ENCODE measurements at places on chromosomes 3 and 15. TPM values are rescaled to one million over a fixed set of nuclear protein-coding genes. Genes with fewer than 3 reads are reported as not detected.

INSYN1 gene
- total RNA-seq, result not detected

ADCY5 gene
- total RNA-seq, result not detected

KLHL6 gene
- 31.7 TPM for total RNA-seq

LEO1 gene
- total RNA-seq, result 42.9 TPM

GABRA5 gene
- not detected for total RNA-seq

PROK2 gene
- total RNA-seq, result 0.66 TPM

CP gene
- total RNA-seq, result not detected

MESP1 gene
- 1.8 TPM for total RNA-seq

CLSTN2 gene
- total RNA-seq, result not detected

SEMA3F gene
- total RNA-seq, result 0.11 TPM

CAMK1 gene
- total RNA-seq, result 50.6 TPM

SLC2A2 gene
- total RNA-seq, result not detected

HTR3E gene
- not detected for total RNA-seq

CRABP1 gene
- not detected for total RNA-seq

FAM162A gene
- total RNA-seq, result 50.0 TPM

TBC1D21 gene
- not detected for total RNA-seq

ADPGK gene
- 79.9 TPM for total RNA-seq

GOLGA8J gene
- not detected for total RNA-seq

ARGFX gene
- total RNA-seq, result not detected

TMF1 gene
- total RNA-seq, result 40.6 TPM

MNS1 gene
- 0.16 TPM for total RNA-seq
